ENCODE measurements at places on chromosomes 5 and 9. TPM values are rescaled to one million over a fixed set of nuclear protein-coding genes. Genes with fewer than 3 reads are reported as not detected.
A peak's percentile ranks its signal among the peaks of the same experiment; 100 is the strongest.

- H3K36me3 ChIP-seq: no peaks in the 10 kb centered on the region
- no peak overlapping the region for H3K4me3 ChIP-seq
- H3K27me3 ChIP-seq: no peaks in the 10 kb centered on the region
- no peak overlapping the region for H3K27ac ChIP-seq
- no peaks in the 10 kb centered on the region for H3K4me1 ChIP-seq
- no peak for DNase-seq
These were observed 16.2 kb downstream of the ANKS6 start for GRCh38 chr9:98780059-98780749.

SPATA31A3 gene
- not detected for total RNA-seq

DNA sequence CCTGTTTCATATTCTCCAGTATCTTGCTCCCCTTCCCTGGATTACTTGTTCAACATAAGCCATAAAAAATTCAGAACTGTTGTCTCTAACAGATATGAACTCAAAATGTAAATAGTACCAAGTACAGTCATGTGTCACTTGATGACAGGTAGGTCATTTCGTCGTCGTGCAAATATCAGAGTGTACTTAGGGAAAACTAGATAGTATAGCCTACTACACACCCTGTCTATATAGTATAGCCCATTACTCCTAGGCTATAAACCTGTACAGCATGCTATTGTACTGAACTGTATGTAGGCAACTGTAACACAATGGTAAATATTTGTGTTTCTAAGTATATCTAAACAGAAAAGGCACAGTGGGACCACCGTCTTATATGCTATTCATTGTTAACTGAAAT lies 39.1 kb downstream of the SMIM15 start:
- H3K4me3 ChIP-seq: no peak overlapping the region
- no peak for DNase-seq
- H3K27me3 ChIP-seq: no peaks in the 10 kb centered on the region
- H3K4me1 ChIP-seq: no peaks in the 10 kb centered on the region
- H3K36me3 ChIP-seq: no peaks in the 10 kb centered on the region

DNA sequence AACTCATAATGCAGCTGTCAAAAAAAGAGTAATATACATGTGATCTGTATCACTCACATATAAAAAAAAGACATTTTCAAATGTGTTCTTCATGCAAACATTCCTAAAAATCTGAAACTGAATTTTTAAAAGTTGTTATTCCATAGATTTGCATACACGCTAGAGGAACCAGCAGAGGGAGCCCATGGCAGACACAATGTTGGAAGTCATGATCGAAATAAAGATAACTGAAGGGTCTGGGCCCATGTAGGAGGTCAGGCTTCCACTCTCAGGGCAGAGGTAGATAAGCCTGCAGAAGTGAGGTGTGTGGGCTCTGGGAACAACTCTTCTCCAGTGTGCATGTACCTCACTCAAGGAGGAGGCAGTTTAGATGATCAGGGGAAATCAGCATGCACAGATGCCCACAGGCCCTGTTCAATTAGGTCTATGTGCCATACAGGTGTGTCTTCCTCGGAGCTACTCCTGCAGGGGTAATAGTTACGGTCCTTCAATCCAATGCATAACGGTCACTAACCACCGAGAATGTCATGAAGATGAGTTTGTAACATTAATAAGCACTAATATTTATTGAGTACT lies 208.6 kb downstream of the EPB41L4A start:
- H3K27me3 ChIP-seq: no peaks in the 10 kb centered on the region
- DNase-seq: no peak
- H3K27ac ChIP-seq: no peak overlapping the region
- no peaks in the 10 kb centered on the region for H3K4me1 ChIP-seq
- H3K4me3 ChIP-seq: no peak overlapping the region

STPG3 gene
- not detected for total RNA-seq

EPB41L4B gene
- total RNA-seq: 0.28 TPM

DNA sequence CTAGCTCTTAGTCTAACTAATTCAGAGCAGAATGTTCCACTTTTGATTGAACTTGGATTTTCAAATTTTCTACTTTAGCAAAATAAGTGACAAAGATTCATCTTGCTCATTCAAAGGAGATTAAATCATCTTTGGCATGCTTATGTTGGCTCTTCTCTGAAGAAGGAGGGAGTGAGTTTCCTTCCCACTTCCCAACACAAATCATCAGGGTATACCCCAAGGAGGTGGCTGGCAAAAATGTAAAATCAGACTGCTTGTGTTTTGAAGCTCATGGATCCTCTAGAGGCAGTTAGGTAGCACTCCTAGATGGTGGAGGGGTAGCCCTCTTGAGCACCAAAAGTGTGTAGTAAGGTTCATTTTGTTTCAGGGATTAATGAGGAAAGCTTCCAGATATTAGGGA lies 343.1 kb downstream of the OSTF1 start:
- H3K36me3 ChIP-seq: no peaks in the 10 kb centered on the region
- no peak for DNase-seq
- no peak overlapping the region for H3K27ac ChIP-seq

GRCh38 chr9:72986522-72987116 lies 33.8 kb upstream of the ALDH1A1 start:
- no peaks in the 10 kb centered on the region for H3K27me3 ChIP-seq
- no peak overlapping the region for H3K4me3 ChIP-seq
- no peak for DNase-seq
- no peak overlapping the region for H3K27ac ChIP-seq
- no peaks in the 10 kb centered on the region for H3K4me1 ChIP-seq

GFI1B gene
- total RNA-seq: not detected

C5orf58 gene
- total RNA-seq: not detected

ENG gene
- 9.1 TPM for total RNA-seq

- peak within 1 kb of the TSS; percentile 28 for H3K4me3 ChIP-seq
- peaks cover 32% of the 10 kb centered on the region for H3K4me1 ChIP-seq
- no peaks in the 10 kb centered on the region for H3K36me3 ChIP-seq
- no peak for DNase-seq
These were observed at the start of gene LRRC14B for GRCh38 chr5:191036-191948. Gene LRRC14B (plus strand): TSS chr5:191495. CDS start chr5:191539, 44 bp downstream.

GRCh38 chr9:85215961-85216360 lies 525.8 kb downstream of the AGTPBP1 start:
- H3K4me3 ChIP-seq: no peak overlapping the region
- no peaks in the 10 kb centered on the region for H3K4me1 ChIP-seq
- H3K27me3 ChIP-seq: no peaks in the 10 kb centered on the region
- DNase-seq: no peak
- H3K27ac ChIP-seq: no peak overlapping the region

DNA sequence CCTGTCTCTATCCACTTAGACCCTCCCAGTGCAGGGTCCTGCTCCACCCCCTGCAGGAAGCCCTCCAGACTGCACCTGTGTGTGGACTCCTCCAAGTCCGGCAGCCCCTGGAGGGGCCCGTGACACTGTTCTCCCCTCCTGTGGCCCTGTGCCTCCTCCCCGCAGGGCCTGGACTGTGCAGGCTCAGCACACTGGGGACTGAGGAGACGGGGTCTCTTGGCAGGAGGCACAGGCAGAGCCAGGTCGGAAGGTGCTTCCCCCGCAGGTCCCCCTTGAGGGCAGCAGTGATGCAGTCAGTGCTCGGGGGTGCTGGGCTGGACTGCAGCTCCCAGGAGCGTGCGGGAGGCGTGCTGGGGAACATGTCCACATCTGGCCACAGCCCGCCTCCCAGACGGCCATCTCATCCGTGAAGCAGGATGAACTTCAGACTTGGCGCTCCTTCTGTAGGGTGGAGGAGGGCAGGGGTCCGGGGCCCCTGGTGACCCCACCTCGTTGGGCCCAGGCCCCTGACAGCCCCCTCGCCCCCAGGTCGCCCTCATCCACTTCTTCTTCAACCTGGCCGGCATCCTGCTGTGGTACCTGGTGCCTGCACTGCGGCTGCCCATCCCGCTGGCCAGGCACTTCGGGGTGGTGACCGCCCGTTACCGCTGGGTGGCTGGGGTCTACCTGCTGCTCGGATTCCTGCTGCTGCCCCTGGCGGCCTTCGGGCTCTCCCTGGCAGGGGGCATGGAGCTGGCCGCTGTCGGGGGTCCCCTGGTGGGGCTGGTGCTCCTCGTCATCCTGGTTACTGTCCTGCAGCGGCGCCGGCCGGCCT lies 4.9 kb downstream of the SLC34A3 start:
- no peaks in the 10 kb centered on the region for H3K36me3 ChIP-seq
- no peak overlapping the region for H3K27ac ChIP-seq
- no peaks in the 10 kb centered on the region for H3K27me3 ChIP-seq
- H3K4me1 ChIP-seq: peaks cover 26% of the 10 kb centered on the region
- H3K4me3 ChIP-seq: no peak overlapping the region

DNA sequence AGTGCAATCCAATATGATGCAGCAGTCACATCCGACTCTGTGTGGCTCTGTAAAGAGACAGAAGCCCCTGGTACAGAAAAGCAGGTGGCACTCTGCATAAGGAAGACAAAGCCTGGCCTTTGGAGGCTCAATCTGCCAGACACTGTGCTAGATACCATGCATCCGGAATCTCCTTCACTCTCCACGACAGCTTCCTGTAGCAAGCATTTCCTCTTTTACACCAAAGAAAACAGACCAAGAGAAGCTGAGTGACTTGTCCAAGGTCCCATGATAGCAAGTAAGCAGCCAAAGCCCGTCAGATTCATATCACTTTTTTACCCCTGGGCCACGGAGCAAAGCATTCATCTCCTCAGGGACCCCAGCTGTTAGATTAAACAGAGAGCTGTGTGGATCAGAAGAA lies 64.2 kb upstream of the SMIM23 start:
- H3K4me3 ChIP-seq: no peak overlapping the region
- no peaks in the 10 kb centered on the region for H3K4me1 ChIP-seq
- H3K27ac ChIP-seq: no peak overlapping the region

DNA sequence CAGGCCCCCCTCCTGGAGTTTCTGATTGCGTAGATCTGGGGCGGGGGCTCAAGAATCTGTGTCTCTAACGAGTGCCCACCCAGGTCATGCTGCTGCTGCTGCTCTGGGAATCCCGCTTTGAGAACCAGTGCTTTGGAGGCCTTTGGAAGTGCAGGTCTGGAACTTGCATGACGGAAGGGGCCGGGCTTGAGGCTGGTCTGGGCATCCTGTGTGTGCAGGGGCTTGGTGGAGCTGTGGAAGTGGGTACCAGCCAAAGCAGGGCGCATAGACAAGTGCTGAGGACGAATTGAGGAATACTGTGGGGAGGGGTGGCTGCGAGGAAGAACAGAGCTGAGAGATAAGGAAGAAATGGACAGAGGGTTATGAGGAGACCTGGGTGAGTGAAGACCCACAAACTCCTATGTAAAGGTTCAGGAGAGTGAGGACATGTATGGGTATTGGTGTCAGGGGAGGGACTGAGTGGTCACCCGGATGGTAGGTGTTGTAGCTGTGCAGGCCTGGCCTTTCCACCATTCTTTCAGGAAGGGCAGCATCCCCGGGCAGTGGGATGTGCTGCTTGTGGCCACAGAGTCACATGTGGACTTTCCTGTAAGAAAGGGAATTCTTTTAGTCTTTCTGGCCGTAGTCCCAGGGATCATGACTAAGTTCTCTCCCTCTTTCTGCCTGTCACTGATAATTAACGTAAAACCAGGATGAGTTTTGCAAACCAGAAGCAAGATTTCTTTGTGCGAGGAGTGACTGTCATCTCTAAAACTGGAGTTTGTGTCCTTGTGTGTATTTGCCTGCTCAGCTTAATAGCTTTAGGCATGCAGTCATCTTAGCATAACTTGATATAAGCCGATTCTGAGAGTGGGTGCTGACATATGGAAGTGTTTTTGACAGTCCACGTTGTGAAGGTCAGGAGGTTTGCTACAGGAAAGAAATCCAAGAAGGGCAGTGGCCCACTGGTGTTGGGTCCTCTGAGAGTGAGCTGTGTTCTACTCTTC lies 43.3 kb upstream of the TJP2 start:
- no peak overlapping the region for H3K4me3 ChIP-seq
- no peaks in the 10 kb centered on the region for H3K4me1 ChIP-seq
- no peak for DNase-seq
- no peak overlapping the region for H3K27ac ChIP-seq
- no peaks in the 10 kb centered on the region for H3K27me3 ChIP-seq

DNA sequence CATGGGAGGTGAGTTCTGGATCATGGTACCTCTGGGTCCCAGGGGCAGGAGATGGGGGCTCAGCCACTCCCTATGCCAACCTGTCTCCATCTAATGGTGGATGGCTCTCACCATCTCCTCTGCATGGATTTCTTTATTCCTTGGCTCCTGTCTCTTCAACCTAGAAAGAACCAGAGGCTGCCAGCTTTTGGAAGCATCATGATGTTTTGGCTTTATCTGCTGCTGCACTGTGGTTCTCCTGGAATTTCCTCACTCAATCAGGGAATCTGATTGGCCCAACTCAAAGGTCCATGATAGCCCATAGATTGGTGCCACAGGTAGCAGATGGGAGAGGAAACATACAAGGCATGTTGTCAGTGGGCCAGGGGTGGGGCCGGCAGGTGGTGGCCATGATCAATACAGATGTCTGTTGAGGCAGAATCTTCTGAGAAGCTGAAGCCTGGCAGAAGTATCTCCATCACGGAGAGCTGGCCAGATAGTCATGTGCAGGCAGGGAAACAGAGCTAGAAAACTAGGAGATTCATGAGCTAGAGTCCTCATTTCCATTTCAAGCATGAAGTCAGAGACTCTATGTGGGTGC lies 158.2 kb downstream of the MACROH2A1 start:
- no peak overlapping the region for H3K27ac ChIP-seq
- no peak for DNase-seq
- no peaks in the 10 kb centered on the region for H3K36me3 ChIP-seq
- no peaks in the 10 kb centered on the region for H3K4me1 ChIP-seq
- no peak overlapping the region for H3K4me3 ChIP-seq

MEGF10 gene
- total RNA-seq: 0.05 TPM

CDKN2B-AS1 gene
- 1.3 TPM for total RNA-seq

DNA sequence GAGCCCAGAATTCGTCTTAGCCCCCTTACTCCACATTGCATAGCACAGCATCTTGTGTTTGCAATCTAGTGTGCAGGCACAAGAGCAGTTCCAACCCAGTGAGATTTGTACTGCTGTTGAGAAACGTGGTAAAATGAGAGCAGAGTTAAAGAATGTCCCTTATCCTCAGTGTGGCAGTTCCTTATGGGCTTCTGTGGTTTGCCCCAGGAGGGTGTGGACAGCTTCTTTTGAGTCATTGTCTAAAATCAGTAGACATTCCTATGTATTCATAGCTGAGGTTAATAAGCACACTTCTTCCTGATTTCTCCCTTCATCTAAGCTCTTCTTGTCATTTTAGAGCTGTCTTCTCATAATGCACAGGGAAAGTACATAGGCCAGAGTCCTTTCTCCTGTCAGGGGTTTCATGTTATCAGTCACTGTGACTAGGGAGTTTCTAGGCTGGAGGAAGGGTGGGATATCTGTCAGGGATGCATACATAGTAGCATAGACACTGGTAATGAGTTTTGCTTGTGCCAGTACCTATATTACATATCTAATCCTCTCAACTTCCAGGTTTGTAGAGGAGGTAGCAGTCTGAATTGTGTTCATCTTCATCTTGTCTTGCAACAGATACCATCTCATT lies 2.0 kb upstream of the CAVIN4 start:
- no peaks in the 10 kb centered on the region for H3K27me3 ChIP-seq
- H3K4me1 ChIP-seq: no peaks in the 10 kb centered on the region
- H3K27ac ChIP-seq: no peak overlapping the region
- H3K36me3 ChIP-seq: no peaks in the 10 kb centered on the region
- no peak for DNase-seq
- H3K4me3 ChIP-seq: no peak overlapping the region

DNA sequence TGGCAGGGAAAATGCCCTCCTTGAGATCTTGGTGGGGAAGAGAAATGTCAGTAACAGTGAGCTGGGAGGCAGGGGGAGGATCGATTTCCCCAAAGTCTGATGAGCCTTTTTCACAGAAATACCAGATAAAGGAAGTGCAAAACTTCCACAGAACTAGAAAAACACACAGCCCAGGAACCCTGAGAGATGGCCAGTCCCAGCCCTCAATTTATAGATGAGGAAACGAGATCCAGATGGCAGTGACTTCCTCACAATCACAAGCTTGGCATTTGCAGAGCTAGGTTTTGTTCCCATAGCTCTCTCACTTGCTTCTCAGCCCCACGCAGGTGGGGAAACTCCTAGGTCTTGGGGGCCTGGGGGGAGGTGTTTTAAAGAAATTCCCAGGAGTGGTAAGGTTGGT lies 3.8 kb upstream of the GGTA1 start:
- DNase-seq: no peak
- no peaks in the 10 kb centered on the region for H3K36me3 ChIP-seq
- H3K27ac ChIP-seq: no peak overlapping the region
